ENCODE measurements at places on chromosomes 2 and 18.

GRCh38 chr2:208268156-208268952 is 2.3 kb downstream of the PIKFYVE start:
- no peak for DNase-seq

DNA sequence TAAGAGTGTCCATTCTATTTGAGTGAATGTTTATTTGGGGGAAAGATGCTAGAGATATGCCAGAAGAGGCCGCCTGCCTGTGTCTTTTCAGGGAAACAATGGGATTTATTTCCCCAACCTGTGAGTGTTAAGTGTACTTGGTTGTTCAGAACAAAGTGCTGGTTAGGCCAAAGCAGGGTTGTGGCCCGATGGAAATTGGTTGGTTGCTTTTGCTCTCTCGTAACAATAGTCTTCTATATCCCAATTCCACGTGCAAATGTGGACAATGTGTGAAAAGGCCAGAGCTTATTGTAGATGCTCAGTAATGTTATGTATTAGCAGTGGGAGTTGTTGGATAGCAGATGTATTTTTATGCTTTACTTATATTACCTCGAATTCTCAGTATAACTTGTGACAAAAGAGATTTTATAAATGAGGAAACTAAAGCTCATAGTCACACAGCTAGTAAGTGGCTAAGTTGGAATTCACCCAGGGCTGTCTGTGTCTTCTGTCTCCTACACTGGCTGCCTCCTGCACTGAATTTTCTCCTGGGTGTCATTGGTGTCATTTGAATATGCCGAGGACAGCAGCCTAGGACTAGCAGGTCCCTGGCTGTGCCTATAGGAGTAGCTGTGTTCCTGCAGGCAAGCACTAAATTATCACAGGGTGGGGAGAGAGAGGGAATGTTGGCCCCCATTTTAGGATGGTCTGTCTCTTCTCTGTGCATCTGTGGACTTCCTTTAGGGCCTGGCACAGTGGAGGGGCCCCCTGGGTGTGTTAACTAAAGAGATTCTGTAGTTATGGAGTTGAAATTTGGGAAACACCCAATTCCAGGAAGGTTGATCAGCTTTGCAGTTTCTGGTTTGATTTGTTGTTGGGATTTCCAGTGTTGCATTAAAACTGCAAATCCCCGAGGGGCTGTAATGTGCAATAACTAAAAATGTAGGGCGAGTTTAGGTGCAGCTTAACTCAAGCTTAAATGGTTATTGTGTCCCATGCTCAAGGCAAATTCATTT is 21.6 kb downstream of the GPD2 start:
- no peak for DNase-seq

DNA sequence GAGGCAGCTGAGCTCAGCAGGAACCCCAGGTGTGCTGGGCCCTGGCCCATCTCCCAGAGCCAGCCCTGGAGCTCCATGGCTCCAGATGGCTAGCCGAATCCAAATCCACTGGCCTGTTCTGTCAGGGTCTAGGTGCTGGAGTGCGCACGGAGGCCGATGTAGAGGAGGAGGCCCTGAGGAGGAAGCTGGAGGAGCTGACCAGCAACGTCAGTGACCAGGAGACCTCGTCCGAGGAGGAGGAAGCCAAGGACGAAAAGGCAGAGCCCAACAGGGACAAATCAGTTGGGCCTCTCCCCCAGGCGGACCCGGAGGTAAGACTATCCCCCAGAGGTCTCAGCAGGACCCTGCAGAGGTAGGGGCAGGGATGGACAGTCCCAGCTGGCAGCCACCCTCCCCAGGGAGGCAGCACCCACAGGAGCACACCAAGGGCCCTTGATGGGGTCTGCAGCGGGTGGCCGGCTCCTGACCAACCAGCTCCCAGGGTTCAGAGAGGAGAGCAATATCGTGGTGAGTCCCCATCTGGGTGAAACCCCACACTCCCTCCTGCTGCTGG is 26.1 kb upstream of the PRLH start:
- DNase-seq = no peak

DNA sequence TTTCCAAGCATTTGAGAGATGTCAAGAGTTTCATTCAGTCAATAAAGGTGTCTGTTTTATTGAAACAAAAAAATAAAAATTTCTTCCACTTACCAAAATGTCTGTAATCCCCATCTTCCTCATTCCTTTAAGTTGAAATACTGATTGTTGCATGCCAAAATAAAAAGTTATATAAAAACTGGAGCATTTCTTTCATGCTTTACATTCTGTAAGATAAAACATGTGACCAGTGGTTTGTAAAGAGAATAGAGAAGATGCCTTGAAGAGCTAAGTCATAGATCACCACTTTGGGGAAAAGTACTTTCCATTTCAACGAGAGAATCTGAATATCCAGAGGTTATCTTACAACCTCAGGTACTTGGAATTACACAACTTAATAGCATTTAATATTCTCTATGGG is 35.9 kb upstream of the MYO1B start:
- DNase-seq = no peak

- DNase-seq = no peak
These were observed 26.1 kb upstream of the SYT4 start for GRCh38 chr18:43303376-43303775.

GRCh38 chr2:186639939-186640338 is 50.1 kb downstream of the ITGAV start:
- no peak for DNase-seq

- no peak for DNase-seq
These were observed 46.7 kb downstream of the REEP1 start for GRCh38 chr2:86290596-86291327.

DNA sequence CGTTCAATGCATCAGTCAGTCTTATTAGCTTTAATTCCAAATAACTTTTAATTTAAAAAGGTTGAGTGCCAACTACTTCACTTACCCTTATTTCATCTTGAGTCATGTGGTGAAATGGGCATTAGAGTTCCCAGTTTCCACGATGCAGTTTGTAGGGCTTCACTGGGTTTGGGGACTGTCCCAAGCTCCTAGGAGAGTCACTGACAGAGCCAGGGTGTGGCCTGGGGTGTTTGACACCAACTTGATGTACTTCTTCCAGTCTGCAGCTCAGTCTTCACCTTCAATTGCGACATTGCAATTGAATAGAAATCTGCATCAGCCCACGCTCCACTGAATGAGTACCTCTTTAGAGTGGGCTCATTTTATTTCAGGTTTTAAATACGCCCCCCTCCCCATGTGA is 165.3 kb downstream of the ARL4C start:
- DNase-seq = no peak

DNA sequence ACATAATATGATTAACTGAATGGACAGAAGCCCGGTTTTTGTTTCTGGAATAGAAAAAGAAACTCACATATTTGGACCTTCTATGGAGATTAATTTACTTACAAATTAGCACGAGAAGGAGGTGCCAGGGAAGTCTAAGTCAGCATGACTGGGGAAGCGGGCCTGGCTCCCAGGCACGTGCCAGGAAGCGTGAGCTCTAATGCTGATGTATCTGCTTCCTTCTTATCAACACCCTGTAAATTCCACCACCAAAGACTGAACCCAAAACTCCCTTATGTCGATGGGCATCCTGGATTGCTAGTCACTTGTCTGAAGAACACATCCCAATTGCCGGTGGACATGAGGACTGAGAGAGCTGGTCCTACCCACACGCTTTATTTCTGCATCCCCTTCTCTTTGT is 134.5 kb downstream of the GALNT14 start:
- no peak for DNase-seq

- no peak for DNase-seq
These were observed 80.9 kb downstream of the CERS6 start for GRCh38 chr2:168536925-168537466.

- DNase-seq = no peak
These were observed 2.4 kb downstream of the BOK start for GRCh38 chr2:241560883-241561474.

- no peak for DNase-seq
These were observed 316.6 kb upstream of the NCKAP5 start for GRCh38 chr2:133884739-133885381.

DNA sequence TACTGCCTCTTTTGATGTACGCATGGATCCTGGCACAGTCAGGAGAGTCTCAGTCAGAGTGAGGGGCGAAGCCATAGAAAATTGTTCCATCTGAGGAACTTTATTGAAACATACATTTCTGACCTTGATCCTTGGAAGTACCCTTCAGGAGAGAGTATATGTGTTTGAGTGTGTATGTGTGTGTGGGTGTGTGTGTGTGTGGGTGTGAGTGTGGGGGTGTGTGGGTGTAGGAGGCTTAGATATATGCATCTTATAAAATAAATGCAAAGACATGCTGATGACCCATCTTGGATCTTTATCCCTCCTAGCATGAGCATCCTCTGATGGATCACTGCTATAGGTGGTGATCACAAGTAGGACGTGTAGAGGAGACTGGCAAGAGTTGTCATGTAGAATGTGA is 93.5 kb downstream of the SETBP1 start:
- no peak for DNase-seq

DNA sequence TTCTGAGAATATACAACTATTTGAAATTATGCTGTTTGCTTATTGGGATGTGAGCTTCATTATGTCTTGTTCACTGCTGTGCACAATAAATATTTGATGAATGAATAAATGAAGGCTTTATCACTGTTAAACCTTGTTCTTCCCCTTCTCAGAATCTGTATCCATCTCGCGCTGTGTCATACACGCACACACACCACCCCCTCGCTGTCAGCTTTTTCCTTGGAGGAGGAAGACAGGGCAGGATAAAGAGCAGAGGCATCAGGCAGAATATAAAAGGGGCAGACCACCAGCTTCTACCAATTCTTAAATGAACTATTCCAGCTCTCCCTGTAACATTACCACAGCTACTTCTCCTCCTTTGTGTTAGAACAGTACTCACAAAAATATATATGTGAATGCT is 75.0 kb downstream of the CD226 start:
- no peak for DNase-seq

DNA sequence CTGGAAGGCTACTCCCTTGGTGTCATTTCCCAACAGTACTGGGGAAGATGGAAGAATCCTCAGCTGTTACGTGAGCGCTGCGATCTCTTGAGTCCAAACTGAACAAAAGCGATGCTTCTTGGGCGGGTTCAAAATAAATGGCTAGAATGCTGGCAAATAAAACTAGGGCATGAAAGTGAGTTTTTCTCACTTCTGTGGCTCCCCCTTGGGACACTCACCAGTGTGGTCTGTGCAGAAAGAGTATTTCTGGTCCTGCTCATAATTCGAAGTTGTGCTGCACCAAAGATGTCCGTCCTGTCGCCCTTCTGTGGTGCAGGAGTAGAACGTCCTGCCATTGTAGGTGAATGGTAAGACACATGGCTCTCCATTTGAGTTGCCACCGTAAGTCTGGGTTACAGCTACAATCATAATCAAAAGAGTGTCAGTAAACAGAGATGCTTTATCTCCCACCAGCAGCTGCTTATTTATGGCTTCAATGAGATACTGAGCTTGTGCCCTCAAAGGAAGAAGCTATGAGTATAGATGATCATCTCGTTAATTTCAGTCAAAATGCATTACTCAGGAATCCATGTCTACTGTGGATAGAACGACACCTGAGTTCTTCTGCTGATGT is 11.8 kb downstream of the FN1 start:
- DNase-seq = no peak

GRCh38 chr2:101089419-101089818 is 61.8 kb downstream of the TBC1D8 start:
- no peak for DNase-seq

GRCh38 chr2:230158468-230158867 is 61.3 kb downstream of the SP110 start:
- no peak for DNase-seq

GRCh38 chr2:1987379-1987778 is 243.1 kb upstream of the PXDN start:
- DNase-seq = no peak

GRCh38 chr2:172438741-172439508 is 11.5 kb downstream of the ITGA6 start:
- no peak for DNase-seq

- no peak for DNase-seq
These were observed 37.9 kb downstream of the SS18 start for GRCh38 chr18:26052505-26052904.
